ENCODE measurements at places on chromosomes 6 and 20. TPM values are rescaled to one million over a fixed set of nuclear protein-coding genes. Genes with fewer than 3 reads are reported as not detected.

BEND3 gene
- 3.6 TPM for total RNA-seq

PREX1 gene
- 4.9 TPM for total RNA-seq

BPIFB1 gene
- 4.3 TPM for total RNA-seq

ZSWIM3 gene
- total RNA-seq, result 2.1 TPM

TP53TG5 gene
- total RNA-seq, result not detected

HDGFL1 gene
- total RNA-seq, result not detected

CFAP61 gene
- total RNA-seq, result not detected

SLA2 gene
- total RNA-seq, result 0.61 TPM

COL9A3 gene
- 2.2 TPM for total RNA-seq

- no peaks in the 10 kb centered on the region for H3K27me3 ChIP-seq
- H3K27ac ChIP-seq, result no peak overlapping the region
- peaks cover 5% of the 10 kb centered on the region for H3K36me3 ChIP-seq
- no peak overlapping the region for H3K4me3 ChIP-seq
- DNase-seq, result no peak
Measured at GRCh38 chr20:34736106-34736735, 32.1 kb downstream of the TP53INP2 start.

DNA sequence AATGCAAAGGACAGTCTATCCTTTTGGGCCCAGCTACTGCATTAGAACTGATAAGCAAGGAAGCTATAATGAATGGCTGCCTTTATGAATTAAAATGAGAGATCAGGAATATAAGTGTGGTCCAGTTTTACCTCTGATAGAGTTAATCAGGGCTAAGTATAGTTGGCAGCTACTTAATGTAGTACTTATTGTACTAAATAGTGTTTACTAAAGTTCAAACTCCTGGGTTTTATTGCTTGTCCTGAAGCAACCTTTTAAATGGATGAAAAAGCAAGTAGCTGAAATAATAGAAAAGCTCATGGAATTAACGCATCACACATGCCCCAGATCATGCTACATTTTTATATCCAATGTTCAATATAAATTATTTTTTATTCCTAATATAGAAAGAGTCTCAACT is 5.3 kb downstream of the TRMT11 start:
- H3K4me1 ChIP-seq, result peaks cover 43% of the 10 kb centered on the region
- no peak for DNase-seq
- H3K27ac ChIP-seq, result no peak overlapping the region

- no peaks in the 10 kb centered on the region for H3K36me3 ChIP-seq
- H3K4me1 ChIP-seq, result peaks cover 9% of the 10 kb centered on the region
- no peak for DNase-seq
Measured at GRCh38 chr20:44354979-44355497, 461 bp upstream of the HNF4A start.

DNA sequence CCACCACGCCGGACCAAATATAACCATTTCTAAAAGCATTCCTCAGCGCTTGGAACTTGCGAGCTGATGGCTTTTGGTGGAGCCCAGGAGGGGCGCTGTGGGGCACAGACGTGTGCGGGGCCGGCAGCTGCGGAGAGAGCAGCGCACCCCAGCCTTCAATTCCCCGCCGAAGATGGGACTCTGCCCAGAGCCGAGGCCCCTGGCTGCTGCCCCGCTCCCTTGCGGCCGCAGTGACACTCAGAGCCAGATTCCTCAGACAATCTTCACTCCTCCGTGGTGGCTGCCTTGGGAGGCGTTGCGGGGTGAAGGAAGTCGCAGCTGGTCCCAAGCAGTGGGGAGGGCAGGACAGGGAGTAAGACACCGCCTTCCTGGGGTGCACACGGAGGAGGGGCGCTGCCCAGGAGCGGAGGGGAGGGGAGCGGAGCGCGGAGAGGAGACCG is 87.7 kb downstream of the TMEM242 start:
- no peak for DNase-seq
- H3K27me3 ChIP-seq, result no peaks in the 10 kb centered on the region
- H3K4me3 ChIP-seq, result peak overlapping the region; percentile 57
- H3K27ac ChIP-seq, result peak overlapping the region; percentile 77

GRCh38 chr6:34616227-34616585 is 60.1 kb upstream of the SPDEF start:
- no peak for DNase-seq
- no peak overlapping the region for H3K27ac ChIP-seq
- H3K4me3 ChIP-seq, result no peak overlapping the region

DNA sequence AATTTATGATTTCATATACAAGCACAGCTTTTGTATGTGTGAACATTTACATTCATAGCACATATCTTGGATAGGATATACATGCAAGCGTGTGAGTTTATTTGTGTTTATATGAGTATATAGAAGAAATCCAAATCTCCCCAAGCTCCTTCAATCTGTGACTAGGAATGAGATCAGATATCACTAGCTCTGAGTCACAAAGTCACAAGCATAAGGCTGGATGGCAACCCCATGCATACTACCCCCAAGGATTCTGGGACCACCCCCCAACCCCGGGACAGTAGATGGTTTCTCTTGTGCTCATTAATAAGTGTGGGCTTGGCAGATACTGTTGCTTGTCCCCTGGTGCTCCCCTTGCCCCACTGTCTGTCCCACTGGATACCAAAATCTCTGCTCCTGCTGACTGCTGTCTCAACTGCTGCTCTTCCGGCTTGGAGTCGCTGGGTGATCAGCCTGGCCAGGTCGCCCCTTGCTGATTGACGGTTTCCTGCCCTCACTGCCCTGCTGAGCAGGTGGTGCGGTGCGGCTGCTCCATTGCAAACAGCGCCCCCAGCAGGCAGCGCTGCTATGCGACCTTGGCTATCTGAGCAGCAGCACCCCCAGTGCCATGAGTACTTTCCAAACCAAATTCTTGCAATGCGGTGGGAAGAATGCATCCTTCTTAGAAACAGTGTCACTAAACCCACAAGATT is 279.4 kb downstream of the CD83 start:
- no peaks in the 10 kb centered on the region for H3K36me3 ChIP-seq
- no peak overlapping the region for H3K27ac ChIP-seq
- no peak overlapping the region for H3K4me3 ChIP-seq
- no peaks in the 10 kb centered on the region for H3K27me3 ChIP-seq
- H3K4me1 ChIP-seq, result peaks cover 13% of the 10 kb centered on the region
- no peak for DNase-seq

DNA sequence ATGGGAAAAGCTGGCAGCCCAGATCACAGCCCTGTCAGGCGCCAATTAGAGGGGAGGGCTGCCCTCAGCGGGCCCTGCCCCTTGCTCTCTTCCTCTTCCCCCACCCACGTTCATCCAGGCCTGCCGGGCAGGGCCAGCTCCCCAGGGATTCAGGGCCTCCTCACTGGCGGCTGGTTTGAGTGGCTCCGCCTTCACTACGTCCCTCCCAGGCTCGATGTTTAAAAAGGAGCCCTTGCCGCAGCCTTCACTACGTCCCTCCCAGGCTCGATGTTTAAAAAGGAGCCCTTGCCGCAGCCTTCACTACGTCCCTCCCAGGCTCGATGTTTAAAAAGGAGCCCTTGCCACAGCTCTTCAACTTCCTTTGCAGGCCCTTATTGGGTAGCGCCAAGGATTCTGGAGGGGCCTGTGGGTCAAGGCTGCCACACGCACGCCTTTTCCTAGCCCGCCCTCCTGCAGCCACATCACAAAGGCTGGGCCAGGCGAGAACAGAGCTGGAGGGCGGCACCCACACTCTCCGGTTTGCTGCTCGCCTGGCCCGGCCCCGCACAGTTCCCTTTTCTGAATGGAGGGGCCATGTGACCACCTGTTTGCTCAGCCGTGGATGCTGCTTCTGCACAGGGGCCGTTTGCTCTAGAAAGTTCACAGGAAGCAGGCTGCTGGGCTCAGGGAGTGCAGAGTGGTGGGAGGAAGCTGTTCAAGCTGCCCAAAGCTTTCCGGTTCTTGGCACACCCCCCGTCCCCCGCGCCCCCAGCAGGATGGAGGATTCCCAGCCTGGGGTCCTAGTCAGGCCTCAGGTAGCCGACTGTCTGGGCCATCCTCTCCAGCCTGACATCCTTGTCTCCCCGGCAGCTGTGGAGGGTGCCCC is 1.6 kb downstream of the SLC17A9 start:
- H3K4me1 ChIP-seq, result peaks cover 34% of the 10 kb centered on the region
- peak overlapping the region; percentile 96 for H3K27ac ChIP-seq
- no peaks in the 10 kb centered on the region for H3K27me3 ChIP-seq
- peak; percentile 52 for DNase-seq

- no peak for DNase-seq
- no peaks in the 10 kb centered on the region for H3K36me3 ChIP-seq
- H3K27me3 ChIP-seq, result no peaks in the 10 kb centered on the region
Measured at GRCh38 chr6:131532580-131533039, 40.4 kb upstream of the ARG1 start.

GRCh38 chr6:14270925-14271788 is 153.6 kb downstream of the CD83 start:
- H3K27ac ChIP-seq, result peak overlapping the region; percentile 81
- H3K4me3 ChIP-seq, result no peak overlapping the region
- no peaks in the 10 kb centered on the region for H3K27me3 ChIP-seq
- H3K4me1 ChIP-seq, result peaks cover 29% of the 10 kb centered on the region
- no peak for DNase-seq
- no peaks in the 10 kb centered on the region for H3K36me3 ChIP-seq

GRCh38 chr6:129709196-129709768 is 695 bp downstream of the ARHGAP18 start:
- peak overlapping the region; percentile 91 for H3K27ac ChIP-seq
- peak overlapping the region; percentile 78 for H3K4me3 ChIP-seq
- H3K36me3 ChIP-seq, result no peaks in the 10 kb centered on the region
- H3K27me3 ChIP-seq, result no peaks in the 10 kb centered on the region
- H3K4me1 ChIP-seq, result peaks cover 11% of the 10 kb centered on the region
- no peak for DNase-seq

DNA sequence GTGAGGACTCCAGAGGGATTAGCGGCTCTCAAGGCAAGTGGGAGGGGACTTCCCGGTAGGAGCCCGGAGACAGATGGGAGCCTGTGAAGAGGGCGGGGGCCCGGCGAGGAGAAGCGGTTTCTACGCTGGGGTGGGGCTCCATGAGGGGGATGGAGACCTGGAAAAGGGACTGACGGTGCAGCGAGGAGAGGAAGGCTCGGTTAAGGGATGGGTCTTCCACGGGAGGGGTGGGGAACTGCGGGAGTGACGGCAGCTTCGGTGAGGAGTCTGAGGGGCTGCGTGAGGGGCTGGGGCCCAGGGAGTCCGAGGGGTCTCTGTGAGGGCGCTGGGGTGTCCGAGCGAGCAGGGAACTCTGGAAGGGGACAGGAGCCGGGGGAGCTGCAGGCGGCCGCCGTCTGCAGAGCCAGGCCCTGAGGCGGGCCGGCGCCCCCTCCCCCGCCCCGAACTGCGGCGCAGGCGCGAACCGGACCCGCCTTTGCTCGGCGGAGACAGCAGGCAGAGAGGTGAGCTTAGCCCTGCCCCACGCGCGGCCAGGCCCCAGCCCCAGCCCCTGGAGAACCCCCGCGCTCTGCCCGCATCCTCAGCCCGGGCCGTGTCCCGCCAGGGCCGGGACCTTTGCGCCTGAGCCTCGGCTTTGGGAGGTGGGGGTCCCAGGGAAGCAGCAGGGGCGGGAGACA is at the start of gene NRSN2:
Gene NRSN2, plus strand, starts transcription at position 472 of the 677 bp plus-strand sequence. CDS start 2,533 bp downstream, outside the sequence.
- H3K27me3 ChIP-seq, result no peaks in the 10 kb centered on the region
- H3K4me1 ChIP-seq, result peaks cover 6% of the 10 kb centered on the region

DNA sequence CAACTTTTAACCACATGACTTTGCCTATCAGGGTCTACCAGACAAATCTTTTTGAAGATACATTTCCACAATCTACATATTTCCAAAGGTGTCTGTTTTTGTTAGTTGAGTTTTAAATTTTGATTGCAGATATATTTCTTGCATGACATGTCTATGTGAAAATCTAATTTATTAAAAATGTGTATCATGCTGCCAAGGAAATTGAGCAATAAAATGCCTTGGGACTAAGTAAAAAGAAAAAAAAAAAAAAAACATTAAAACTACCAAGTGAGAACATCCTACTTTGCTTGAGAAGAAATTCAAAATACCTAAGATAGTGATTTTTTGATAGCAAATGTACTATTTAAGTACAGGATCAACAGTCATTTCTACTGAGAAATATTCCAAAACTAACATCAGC is 17.7 kb downstream of the SLC17A5 start:
- H3K4me3 ChIP-seq, result no peak overlapping the region
- no peak overlapping the region for H3K27ac ChIP-seq
- no peaks in the 10 kb centered on the region for H3K27me3 ChIP-seq
- H3K4me1 ChIP-seq, result no peaks in the 10 kb centered on the region

GRCh38 chr6:99276747-99277146 is 72.7 kb downstream of the FAXC start:
- no peaks in the 10 kb centered on the region for H3K27me3 ChIP-seq
- H3K4me1 ChIP-seq, result no peaks in the 10 kb centered on the region
- H3K27ac ChIP-seq, result no peak overlapping the region
- no peaks in the 10 kb centered on the region for H3K36me3 ChIP-seq
- H3K4me3 ChIP-seq, result no peak overlapping the region
- no peak for DNase-seq

DNA sequence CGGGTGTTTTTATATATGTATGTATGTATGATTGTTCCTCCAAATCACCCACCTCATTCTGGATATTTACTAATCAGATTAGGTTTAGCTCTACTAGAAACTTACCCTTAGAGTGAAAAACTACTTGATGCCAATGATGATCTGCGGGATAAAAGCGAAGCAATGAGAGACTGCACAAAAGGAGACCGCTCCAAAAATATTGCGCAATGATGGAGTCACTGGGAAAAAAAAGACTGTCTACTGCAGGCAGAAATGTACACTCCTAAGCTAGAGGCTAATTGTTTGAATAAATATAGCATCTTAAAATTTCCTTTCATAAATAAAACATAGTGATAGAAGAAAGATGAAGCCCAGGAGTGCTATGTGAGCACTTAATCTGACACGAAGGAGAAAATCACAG is 7.3 kb downstream of the RAB32 start:
- no peaks in the 10 kb centered on the region for H3K27me3 ChIP-seq
- H3K36me3 ChIP-seq, result no peaks in the 10 kb centered on the region
- no peak overlapping the region for H3K27ac ChIP-seq

GRCh38 chr20:1841554-1842140 is 53.6 kb upstream of the SIRPA start:
- H3K4me3 ChIP-seq, result no peak overlapping the region
- H3K4me1 ChIP-seq, result peaks cover 7% of the 10 kb centered on the region
- no peak for DNase-seq
- peaks cover 12% of the 10 kb centered on the region for H3K27me3 ChIP-seq

DNA sequence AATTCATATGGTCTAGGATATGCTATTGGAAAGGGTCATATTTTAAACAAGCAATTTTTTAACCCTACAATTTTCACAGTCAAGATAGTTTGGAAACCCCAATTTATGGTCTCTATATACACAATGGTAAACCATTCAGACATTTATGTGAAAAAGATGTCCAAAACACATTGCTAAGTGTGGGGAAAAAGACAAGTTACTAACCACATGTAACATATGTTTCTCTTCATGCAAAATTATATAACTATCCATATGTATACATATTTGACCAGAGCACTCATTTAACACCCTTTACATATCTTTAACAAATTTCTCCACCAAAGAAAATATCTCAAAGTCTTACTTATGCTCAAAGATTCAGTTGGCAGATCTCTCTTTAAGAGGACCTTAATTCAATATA is 110.6 kb downstream of the RNGTT start:
- H3K4me3 ChIP-seq, result no peak overlapping the region
- H3K4me1 ChIP-seq, result no peaks in the 10 kb centered on the region

DNA sequence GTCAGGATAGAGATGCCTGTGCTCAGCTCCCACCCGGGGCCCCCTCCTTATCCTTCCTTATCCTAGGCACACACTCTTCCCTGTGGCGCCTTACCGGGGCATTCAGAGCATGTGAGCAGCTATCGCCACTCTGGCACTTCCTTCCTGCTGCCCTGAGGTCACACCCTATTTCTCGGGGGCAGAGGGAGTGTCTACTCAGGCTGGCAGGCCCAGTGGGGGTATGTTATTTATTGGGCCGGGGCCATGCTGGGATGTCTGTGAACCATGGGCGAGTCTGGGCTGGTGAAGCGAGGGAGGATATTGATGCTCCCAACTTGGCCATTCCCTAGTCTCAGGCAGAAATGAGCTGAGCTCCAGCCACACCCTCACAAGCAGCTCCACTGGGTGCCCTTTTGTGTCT is 3.9 kb upstream of the LY6G6D start:
- H3K27ac ChIP-seq, result peak overlapping the region; percentile 57
- no peaks in the 10 kb centered on the region for H3K36me3 ChIP-seq
- no peak for DNase-seq
- peaks cover 12% of the 10 kb centered on the region for H3K4me1 ChIP-seq
